HCEC 1CT (cell line): ENCODE measurements at places on chromosomes 6 and 20.
A peak's percentile ranks its signal among the peaks of the same experiment; 100 is the strongest.

GRCh38 chr6:143803769-143804568, 39.2 kb upstream of the LTV1 start:
- DNase-seq = no peak

DNA sequence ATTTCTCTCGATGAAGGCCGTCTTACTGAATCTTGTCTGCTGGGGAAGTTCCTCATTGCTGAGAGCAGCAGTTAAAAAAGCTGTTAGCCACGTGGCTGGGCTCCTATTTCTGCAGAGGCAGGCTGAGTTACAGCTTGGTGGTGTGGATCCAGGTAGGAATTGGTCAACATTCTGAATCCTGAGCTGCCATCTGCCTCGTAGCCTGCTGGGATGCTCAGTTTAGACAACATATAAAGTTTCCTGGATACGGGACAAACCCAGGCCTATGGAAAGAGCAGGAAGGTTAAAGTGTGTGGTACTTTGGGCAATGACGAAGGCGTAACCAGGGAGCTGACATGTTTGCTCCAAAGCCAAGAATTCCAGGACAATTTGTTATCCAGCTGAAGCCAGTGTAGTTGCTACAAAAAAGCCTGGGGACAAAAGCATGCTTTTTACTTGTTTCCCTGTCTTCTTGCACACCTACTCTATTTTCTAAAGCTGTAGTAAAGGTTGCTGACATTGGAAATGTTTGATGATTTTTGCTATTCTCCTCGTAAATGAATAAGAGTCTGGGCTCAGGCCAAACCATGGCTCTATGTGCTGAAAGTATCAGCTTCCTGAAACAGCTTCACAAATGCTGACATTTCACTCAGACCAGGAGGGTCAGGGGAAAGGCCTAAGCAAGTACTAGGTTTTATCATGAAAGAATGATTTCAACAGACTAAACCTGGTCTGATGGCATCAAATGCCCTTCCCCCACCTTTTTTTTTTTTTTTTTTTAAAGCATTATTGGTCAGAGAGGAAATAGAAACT, 12.4 kb upstream of the MYLK2 start:
- DNase-seq = no peak

DNA sequence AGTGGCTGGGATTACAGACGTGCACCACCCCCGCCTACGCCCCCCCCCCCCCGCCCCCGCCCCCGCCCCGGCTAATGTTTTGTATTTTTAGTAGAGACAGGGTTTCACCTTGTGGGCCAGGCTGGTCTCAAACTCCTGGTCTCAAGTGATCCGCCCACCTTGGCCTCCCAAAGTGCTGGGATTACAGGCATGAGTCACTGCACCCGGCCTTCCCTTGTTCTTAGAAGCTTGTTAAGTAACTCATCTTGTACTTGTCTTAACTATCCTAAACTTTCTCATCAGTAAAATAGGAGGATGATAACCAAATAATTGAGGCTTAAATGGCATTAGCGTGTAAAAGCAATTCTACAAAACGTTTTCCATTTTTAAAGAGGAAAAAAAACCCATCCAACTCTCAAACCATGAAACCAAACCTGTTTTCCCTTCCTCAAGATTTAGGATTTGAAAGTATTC, 4.2 kb downstream of the CDYL start:
- DNase-seq = peak; percentile 64

DNA sequence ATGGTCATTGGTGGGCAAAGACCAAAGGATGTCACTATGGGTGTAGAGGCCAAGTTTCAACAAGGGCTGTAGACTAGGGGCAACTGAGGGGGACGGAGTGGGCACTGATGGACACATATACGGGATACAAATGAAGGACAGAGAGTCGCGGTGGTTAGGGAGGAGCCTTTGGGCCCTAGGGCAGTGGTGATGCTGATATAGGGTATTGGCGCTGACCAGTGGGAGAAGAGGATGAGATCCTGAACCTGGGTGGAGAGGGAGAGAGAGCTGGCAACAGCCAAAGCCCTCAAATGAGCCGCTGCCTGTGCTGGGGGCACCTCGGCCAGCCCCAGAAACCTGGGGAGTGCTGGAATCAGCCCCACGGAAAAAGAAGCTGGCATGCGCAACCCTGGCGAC, 1.6 kb downstream of the CDH22 start:
- DNase-seq = no peak

DNA sequence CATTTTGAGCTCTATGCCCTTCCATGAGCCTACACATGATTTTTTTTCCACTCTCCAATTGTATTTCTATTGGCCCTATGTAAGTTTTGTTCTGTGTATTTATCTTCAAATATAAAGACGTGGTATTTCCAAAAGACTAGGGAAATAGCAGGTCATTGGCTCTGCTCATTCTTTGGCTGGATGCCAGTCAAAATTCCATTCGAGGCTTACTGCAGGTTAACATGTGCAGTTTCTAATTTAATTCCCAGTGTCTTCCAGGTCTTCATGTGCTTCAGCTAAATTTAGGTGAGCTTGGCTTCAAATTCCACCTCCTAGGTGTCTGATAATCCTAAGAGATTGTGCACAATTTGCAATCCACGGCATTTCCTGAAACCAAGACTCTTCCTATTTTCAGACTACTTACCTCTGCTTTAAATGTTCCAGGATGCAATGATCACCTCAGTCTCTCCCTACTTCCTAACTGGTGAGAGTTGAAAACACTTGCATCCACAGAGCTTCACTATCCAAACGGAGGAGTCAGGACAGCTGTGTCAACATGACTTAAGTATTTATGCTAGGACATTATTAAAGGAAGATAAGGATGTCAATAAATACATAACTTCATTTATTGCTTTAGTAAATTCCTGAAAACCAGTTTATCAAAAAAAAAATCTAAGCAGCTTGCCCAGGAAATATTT, 236.1 kb downstream of the COL12A1 start:
- no peak for DNase-seq

GRCh38 chr20:48937674-48938073, 16.2 kb downstream of the ARFGEF2 start:
- DNase-seq = no peak
